Neuronal stem cell (in vitro differentiated cells): ENCODE measurements at places on chromosomes 11 and 22.
A peak's percentile ranks its signal among the peaks of the same experiment; 100 is the strongest.

DNA sequence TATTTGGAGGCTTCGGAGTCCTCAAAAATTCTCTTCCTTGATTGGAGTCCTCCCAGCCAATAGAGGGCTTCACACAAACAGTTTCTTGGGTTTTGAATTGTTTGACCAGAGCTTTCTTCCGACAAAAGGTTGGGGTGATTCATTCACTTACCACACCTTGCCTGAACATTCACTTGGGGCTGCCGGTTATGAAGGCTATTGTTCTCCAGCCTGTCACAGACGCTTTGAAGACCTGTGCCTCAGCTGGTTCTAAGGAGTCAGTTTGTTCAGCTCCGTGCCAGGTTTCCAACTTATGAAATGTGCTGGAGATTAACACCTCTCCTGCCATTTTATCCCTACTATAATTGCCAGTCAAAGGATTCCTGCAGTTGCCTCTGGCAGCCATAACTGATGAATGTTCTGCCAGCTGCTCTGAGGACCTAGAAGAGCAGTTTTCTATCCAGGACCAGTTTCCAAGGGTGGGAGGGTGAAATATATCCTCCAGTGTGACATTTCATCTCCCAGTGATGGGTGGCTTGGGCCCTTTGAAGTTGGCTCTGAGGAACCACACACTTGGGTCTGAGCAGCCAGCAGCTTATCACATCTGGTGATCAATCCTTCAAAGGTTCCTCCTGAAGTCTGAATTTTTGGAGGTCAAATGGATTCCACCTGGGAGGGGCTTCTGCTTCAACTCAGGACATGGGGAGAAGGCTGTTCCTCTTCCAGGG is 31.4 kb downstream of the LIMK2 start:
- no peak for DNase-seq

GRCh38 chr11:71311176-71311925 is 59.0 kb upstream of the SHANK2 start:
- no peak for DNase-seq

DNA sequence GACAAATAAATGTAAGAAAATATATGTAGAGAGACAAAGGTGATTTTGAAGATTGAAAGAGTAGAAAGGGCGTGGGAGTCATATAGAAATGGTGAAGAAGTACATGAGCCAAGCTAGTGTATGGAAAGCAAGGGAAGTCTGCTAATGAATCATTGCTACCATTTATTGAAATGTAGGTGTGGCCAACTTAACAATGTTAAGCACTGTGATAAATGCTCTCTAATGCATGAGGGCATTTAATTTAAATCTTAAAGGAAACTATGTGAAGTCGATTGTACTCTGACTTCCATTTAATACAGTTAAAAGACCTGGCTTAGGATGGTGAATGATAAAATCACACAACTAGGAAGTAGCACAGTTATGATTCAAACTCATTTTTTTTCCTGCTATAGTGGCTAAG is 219.9 kb downstream of the CASP12 start:
- no peak for DNase-seq

DNA sequence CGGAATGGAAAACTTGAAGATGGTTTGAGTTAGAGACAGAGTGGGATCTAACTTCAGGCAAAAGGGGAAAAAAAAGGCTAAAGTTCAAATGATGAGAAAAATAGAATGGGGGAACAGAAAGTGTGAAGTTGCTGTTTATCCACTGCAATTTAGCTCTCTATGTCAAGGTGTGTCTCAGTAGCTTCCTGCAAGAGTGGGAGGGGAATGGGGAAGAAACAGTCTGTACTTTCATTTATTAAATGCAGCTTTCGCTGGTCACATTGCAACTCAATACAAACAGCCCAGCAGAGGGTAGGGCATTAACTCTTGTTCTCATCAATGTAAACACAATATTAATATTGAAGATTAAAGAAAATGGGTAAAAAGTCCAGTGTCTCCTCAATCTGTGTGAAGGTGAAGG is 214.7 kb upstream of the SYN3 start:
- no peak for DNase-seq

- DNase-seq = no peak
These were observed 15.7 kb downstream of the SLN start for GRCh38 chr11:107696140-107696539.

DNA sequence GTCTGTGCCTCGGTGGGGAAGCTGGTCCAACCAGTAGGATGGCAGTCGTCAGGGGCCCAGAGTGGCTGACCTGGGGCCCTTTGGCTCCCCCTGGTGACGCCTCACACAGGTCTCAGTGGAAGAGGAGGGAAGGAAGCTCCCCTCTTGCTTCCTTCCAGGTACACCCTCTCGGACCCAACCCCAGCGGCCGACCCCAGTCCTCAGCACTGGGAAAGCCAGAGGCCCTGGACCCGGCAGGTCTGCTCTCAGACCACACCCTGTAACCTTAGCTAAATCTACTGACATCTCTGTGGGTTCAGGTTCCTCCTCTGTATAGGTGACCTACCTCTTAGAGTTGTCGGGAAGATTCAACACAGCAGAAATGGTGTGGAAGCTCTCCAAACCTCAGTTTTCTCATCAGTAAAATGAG is 3.4 kb upstream of the SCUBE1 start:
- peak; percentile 51 for DNase-seq

DNA sequence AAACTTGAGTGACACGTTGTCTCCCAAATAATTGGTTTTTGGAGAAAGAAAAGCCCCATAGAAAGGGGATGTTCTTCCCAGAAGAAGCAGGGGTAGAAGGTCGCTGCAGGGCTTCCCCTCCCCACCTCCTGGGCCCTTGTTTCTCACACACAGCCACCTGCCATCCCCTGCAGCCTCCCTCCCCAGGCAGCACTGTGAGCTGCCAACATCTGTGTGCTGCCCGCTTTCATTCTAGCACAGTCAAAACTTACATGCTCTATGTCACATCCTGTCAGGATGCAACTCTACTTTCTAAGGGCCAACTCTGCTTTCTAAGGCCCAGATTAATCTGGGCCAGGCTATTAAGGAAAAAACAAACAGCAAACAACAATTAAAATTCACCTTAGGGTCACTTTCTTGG is 309.4 kb upstream of the ZC3H12C start:
- no peak for DNase-seq

- DNase-seq = no peak
These were observed 417.3 kb upstream of the CADM1 start for GRCh38 chr11:115921540-115921939.

- DNase-seq = no peak
These were observed 16.1 kb downstream of the PHF21A start for GRCh38 chr11:46105134-46105628.

DNA sequence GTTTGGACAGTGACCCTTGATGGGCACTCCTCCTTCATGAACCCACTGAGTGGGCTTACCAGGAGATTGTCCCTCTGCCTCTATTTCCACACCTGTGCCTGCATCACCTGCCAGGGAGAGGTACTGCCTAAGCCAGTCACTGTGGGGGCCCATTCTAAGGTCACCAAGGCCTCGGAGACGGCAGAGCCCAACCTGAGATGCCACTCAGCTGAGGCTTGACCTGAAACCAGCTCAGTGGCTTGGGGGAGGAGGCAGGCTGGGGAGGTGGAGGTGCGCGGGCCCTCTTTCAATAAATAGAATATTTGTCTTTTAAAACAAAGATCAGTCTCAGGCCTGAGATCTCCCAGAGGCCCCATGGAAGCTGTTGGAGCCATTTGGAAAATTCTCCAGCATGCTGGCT is 84.5 kb downstream of the DHCR7 start:
- no peak for DNase-seq

GRCh38 chr22:28259774-28260312 is 340.8 kb upstream of the PITPNB start:
- no peak for DNase-seq

DNA sequence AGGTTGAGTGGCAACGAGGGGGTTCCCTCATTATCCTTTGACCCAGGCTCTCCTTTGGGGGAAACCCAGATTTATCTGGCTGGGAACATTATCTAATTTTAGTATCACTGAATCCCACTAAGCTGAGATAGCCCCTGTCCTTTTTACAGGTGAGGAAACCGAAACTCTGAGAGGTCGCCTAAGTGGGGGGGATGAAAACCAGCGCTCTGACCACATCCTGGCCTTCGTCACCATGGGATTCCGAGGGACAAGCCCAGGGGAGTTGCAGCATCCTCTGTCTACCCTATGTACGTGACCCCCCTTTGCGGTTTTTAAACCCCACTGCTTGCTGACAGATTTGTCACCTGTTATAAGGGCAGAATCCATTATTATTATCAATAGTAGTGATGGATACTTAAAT is 61.0 kb downstream of the ISX start:
- no peak for DNase-seq

DNA sequence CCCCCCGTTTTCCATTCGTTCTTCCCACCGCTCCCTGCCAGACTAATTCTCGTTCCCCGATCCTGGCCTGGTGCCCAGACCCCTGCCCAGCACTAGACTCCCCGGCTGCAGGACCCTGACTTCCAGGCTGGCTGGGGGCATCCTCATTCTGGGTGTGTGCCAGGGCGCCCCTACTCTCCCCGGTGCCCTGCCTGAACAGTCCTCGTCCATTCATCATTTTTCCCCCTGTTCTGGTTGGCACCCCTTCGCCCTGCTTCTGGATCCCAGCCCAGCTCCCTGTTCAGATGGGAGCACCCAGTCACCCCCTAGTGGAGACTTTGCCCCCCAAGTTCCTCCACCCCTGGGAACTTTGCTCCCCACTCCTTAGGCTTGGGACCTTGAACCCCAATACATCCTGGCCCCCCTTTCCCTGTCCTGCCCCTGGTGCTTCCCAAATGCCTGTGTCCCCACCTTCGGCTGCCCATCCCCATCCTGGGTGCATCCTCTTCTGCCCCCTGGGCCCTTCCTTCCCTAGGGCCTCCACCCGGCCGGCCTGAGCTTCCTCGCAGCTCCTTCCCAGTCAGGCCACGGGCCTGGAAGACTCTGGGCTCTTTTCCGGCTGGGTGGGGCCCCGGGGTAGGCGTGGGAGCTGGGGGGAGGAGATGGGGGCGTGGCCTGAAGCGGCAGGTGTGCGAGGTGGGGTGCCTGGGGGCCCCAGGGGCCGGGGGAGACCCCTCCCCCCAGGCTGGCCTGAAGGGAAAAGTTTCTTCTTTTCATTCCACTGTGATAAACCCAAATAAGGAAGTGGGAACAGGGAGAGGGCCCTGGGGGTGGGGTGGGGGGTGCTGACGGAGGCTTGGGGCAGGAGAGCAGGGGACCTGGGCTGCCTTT is 908 bp downstream of the PLCB3 start:
- DNase-seq = no peak

- DNase-seq = no peak
These were observed 36.6 kb downstream of the GAS2 start for GRCh38 chr11:22703040-22703439.

DNA sequence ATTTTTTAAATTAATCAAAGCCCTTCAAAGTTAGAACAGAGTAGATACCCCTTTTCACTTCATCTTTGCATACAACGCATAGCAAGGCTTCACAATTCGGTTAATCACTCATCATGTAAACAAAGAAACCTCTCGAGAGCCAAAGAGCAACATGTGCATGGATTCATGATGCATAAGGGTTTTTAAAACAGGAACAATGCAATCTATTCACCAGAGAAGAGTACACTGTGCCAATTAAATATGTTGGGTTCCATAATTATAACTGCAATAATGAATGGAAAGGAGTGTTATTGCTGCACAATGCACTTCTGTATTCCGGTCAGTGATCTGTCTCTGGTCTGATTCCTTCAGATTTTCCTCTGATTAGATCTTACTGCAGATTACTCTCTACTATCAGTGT is 45.3 kb downstream of the CADM1 start:
- DNase-seq = no peak

DNA sequence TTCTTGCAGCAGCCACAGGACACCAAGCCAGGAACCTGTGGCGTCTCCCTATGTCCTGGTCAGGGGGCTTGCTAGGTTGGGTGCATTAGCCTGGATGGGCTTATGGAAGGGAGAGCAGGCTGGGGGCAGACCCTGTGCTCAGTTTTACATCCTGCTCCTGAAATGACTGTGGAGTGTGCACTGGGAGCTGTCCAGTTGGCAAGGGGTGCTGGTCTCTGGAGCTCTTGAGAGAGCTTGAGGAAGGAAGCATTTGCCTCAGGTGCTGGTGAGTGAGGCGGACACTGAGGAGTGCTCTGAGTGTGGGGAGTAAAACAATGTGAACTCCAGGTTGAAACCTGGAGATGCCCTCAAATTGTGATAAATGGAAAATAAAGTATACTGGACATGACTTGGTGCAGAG is 3.4 kb downstream of the SCGB1D4 start:
- DNase-seq = peak; percentile 35

GRCh38 chr11:14764179-14764578 is 120.6 kb downstream of the PDE3B start:
- no peak for DNase-seq

GRCh38 chr11:119341222-119342022 is 739 bp upstream of the C1QTNF5 start:
- no peak for DNase-seq

DNA sequence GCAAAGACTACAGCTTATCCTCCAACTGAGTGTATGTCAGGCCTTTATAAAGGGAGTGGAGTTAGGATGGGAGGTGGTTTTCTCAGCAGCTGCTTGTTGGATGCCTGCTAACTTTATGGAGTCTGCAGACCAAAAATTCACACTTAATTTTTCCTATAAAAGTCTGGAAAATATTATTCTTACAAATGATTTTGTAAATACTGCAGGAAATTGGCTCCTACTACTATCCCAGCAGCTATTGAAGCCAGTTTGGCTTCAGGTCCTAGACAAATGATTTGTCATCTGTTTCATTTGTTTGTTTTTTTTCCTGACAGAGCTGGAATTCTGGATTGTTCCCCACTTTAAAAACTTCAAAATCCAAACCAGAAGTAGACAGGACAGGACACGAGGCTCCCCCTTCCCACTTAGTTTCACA is 292.5 kb downstream of the TMEM135 start:
- no peak for DNase-seq

GRCh38 chr11:33437529-33437928 is 180.3 kb downstream of the HIPK3 start:
- DNase-seq = no peak
